ENCODE measurements at places on chromosomes 1 and 21.
A peak's percentile ranks its signal among the peaks of the same experiment; 100 is the strongest.

DNA sequence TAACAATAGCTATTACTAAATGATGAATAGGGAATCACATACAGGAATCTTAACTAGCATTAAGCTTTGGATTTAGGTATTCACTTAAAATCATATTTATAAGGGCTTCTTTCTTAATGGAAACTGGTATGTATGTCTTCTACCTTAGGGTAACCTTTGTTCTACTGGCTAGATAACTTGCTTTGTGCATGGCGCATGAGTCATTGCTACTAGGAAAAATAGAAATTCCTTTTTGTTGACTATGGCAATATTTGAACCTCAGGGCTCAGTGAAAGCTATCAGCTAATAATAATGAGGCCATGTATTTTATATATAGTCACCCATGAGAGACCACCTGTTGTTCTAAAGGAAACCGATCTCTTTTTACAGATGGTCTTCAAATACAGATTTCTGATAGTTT is 72.5 kb downstream of the RPS6KC1 start:
- peak; percentile 53 for DNase-seq

- no peak for DNase-seq
Measured at GRCh38 chr21:33071770-33072306, 1.9 kb downstream of the OLIG1 start.

GRCh38 chr21:44051462-44051941 is 39.4 kb downstream of the TRAPPC10 start:
- peak; percentile 68 for DNase-seq

DNA sequence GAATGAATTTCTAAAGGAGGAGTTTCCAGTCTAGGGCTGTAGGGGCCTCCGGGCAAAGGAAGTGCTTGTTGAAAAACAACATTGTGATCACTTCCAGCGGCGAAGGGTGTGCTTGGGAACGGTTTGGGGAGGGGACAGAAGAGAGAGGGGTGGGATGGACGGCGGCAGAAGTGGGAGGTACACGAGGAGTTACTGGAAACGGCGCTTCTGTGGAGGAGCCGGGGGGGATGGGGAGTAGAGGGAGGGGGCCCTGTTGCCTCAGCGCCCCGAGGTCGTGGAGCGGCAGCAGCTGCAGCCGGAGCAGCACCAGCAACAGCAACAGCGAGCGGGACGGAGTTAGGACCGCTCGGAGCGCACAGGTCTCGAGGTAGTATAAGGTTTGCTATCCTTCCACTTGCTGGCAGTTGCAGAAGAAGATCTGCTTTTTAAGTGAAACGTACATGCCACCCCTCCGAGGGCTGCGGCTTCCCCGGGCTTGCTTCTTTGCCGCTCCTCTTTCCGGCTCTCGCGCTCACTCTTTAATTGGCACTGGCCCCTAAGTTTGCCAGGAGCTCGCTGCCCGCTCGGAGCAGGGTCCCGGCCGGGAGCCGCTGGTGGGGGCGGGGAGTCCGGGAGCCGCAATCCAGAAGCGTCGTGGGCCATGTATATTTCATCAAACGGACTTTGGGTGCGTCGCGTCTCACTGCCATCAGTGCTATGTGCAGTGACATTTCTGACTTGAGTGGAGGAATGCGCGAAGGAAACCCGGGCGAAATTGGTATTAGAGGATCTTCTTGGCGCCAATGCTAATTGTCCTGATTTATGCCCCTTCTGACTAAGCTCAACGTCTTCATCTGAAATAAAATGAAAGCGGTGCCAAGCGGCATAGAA is 771 bp upstream of the NTNG1 start:
- peak; percentile 69 for DNase-seq

DNA sequence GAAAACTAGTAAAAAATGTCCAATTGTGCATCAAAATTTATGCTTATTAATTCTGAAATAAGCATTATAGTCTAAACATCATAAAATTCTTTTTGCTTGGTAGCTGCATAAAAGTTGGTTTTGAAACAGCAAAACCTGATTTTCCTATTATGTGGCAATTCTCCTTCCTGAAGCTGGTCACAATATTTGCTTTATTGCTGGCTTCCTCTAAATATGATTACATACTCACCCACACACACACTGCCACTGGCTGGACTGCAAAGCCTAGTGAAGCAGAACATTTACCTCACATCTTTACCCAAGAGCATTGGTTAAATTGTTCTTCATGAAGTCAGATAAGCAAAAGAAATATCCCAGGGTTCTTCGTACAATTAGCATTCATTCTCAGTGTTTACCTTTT is 103.0 kb downstream of the NR5A2 start:
- no peak for DNase-seq
